ENCODE measurements at places on chromosomes 3 and 15.

DNA sequence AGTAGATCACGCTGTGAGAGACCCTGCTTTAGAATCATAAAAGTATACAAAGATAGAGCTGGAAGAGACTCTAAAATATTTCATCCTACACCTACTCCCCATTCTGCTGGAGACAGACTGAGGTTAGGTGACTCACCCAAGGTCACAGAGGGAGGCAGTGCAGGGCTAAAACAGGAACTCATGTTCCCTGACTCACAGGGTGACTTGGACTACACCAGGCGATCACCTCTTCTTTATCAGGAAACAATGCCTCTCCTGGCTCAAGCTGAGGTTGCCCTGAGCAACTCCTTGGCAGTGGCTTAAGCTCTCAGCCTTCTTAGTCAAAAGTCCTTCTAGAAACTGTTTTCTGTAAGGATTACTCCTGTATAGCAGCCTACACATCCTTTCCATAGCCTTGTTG lies 26.4 kb upstream of the TNFAIP8L3 start:
- no peak for DNase-seq

DNA sequence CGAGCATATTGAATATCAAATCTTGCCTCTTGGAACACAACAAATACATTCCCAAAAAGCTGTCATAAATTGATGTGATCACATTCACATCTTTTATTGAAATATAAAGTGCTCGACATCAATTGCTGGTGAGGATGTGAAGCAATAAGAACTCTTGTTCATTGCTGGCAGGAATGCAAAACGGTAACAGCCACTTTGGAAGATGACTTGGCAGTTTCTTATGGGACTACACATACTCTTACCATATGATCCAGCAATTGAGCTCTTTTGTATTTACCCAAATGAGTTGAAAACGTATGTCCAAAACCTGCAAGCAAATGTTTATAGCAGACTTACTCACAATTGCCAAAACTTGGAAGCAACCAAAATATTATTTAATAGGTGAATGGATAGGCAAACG lies 234.9 kb downstream of the CACNA2D3 start:
- no peak for DNase-seq

- no peak for DNase-seq
Observed at GRCh38 chr15:90046911-90047392, 45.8 kb downstream of the ZNF710 start.

- no peak for DNase-seq
Observed at GRCh38 chr15:74196175-74196574, 6.4 kb downstream of the STRA6 start.

- DNase-seq = no peak
Observed at GRCh38 chr3:188404124-188404523, 250.2 kb downstream of the LPP start.

- DNase-seq = no peak
Observed at GRCh38 chr15:64112904-64113303, 17.1 kb downstream of the SNX1 start.

- DNase-seq = no peak
Observed at GRCh38 chr15:48090115-48090514, 30.7 kb upstream of the SLC24A5 start.

DNA sequence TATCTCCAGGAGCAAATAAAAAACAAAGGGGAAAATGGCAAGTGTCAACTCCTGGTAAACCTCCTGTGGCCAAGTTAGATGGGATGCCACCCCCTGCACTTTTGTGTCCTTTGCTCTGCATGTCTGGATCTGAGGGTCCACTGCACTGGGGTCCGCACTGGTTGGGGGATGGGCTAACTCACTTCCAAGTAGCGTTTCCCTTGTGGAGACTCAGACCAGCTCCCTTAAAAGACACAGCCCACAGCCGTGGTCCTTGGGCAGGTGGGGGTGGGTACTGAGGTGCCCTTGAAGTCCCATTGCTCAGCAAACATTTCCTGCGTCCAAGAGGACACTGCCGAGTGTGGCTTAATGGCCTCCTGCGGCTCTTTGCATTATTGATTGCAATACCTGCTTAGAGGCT lies 188.2 kb downstream of the MEGF11 start:
- no peak for DNase-seq

GRCh38 chr3:156594219-156594683 lies 39.3 kb upstream of the SSR3 start:
- DNase-seq = no peak

DNA sequence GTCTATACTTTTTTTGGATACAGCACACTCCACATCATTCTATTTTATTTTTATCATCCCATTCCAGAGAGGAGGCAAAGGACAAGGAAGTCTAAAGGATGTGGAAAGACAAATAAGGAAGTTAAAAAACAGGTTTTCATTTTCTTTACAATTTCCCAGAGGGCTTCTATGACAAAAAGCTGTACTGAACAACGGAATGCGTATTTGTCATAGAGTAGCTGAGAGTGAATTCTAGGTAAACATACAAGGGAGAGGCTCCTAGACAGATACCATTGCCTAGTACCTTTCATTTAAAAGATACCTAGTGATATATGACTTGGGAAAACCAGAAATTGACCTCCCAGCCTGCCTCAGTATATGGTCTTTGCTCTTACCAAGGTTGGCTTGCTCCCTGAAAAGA lies 341.7 kb downstream of the FHIT start:
- no peak for DNase-seq

DNA sequence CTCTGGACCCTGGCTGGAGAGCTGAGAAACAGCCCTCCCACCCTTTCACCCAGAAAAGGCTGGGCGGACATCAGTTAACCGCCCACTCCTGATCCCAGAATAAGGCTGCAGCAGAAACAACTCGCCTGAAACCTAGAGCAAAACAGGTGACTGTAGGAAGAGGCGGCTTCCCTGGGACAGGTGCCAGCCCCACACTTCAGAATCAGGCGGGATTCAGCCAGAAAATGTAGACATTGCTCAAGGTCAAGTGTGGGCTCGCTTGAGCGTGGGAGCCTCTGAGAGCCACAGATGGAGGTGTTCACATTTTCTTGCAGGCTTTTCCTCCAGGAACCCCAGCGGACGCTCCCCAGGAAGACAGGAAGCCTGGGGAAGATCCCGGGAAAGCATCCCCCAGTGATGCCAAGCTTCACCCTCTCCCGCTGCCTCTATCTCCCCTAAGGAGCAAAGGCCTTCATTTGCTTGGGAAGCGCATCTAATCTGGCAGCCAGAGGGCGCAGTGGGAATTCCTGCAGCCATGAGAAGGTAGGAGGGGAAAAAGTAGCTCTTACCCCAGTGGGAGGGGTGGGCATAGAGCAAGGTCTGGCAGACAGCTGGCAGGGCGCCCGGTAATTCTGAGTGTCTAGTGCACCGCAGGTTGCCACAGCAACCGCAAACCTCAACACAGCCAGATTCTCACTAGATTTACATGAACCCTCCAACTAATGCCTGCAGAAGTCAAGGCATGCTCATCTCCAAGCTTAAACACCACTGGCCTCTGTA lies 77.7 kb downstream of the OCA2 start:
- peak; percentile 91 for DNase-seq

DNA sequence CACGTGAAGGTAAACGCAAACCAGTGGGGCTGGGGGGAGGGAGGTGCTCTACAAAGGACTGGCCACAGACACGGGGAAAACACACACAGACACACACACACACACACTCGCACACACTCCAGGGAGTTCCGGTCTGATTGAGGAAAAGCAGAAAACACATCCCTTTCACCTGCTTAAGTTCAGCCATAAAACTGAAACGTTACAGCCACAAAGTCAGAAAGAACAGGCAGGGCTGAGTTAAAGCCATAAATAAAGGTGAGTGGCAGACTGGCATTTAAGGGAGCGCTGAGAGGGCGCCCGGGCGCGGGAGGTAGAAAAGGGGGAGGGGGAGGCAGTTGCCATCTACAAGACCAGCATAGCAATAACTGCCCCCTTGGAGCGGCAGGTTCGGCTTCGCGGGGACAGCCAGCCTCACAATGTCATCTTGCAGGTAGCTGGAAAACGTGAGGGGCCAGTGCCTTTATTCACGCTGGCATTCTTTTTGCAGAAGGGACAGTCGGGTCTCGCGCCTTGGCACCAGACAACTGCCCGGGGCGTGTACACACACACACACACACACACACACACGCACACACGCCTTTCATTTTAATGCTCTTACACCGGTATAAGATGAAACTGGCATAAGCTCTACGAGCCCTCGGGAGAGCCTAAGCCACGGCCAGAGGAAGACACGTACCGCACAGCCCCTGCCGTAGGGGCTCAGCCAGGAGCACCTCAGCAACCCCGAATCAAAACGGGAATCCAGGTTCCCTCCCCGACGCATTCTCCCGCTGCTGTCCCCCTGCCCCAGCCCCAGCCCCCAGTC lies 866 bp downstream of the TNIK start:
- no peak for DNase-seq

DNA sequence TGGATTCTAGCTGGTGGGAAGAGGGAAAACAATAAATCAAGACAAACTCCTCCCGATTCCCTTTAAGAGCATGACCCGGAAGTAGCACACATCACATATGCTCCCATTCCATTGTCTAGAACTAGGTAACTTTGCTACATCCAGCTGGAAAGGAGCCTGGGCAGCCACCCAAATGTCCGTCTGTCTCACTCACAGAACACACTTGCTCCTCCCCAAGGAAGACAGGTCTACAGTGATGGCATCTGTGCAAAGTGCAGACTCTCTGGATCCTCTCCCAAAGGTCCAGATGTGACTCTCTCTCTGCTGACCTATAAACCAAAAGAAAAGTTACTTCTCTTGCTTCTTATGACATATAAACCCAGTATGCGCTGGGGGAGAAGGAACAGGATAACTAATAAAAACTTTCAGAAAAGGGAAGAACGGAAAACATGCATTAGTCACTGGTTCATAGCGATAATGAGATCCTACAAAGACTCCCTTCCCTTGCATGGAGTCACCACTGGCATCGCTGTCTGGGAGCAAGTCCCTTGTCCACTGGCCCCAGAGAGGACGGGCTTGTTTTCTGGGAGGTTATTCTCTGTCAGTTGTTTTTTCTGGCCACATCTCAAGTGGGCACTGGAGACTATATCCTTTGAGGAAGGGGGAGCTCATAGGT lies 29.8 kb upstream of the EPHB3 start:
- no peak for DNase-seq

- no peak for DNase-seq
Observed at GRCh38 chr15:101209285-101209845, 42.5 kb downstream of the CHSY1 start.

GRCh38 chr3:184604039-184604601 lies 42.5 kb downstream of the EPHB3 start:
- no peak for DNase-seq

DNA sequence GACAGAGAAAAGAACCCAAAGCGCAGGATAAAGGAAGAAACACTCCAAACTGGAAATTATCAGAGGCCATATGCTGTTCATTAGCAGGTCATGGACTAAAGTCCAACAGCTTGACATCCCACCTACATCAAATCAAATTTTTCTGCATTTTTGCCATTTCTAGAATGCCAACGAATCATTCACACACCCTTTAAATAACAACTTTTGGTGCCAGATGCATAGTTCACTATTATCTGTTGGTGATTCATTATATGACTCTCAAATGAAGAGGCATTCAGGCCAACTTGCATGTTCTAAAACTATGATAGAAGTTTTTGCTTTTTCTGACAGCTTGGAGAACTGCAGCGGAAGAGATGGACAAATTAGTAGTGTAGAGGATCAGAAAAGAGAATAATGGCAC lies 529.8 kb upstream of the NAALADL2 start:
- no peak for DNase-seq

DNA sequence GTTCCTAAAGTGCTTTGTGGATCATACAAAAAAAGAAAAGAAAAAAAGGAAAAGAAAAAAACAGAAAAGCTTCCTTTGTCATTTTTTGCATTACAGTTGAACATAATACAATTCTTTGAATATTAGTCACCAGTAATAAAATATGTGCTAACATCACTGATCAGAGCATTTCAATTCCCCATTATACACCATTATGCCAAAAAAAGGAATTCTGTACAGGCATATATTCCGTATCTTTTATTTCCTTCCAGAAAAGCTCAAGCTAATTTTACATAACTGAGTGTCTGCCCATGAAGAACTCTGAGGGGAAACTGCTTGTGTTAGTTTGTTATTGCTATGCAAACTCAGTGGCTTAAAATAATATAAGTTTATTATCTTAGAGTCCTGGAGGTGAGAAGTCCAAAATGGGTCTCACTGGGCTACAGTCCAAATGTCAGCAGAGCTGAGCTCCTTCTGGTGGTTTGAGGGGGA lies 377.9 kb downstream of the GAP43 start:
- no peak for DNase-seq

GRCh38 chr3:49966233-49966942 lies 26.4 kb downstream of the RBM6 start:
- DNase-seq = no peak

DNA sequence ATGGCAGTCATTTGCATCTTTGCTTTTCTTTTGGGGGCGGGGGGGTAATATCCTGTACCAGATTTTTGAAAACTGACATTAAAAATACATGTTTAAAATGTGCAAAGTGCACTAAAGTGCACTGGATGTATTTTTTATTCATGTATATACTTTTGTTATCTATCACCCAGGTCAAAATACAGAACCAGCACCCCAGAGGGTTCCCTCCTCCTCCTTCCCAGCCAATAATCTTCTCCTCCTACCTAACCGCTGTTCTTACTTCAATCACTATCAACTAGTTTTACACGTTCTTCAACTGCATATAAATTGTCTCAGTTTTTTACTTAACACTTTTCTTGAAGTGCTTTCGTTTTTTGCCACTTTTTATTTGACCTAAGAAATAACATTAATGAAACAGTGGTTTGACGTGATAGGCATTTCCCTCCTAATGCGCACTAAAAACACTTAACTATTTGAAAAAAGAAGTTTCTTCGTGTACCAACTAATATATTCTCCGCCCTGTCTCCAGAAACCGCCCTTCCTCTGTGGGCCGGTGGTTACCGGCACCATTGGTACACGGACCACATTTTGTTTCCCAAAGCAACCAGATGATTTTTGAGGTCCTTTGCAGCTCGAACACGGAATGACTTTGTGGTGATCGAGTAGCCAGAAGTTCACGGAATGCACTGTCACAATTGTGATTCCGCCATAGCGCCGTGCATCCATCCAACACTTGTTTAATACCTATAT lies 836 bp upstream of the AKAP13 start:
- no peak for DNase-seq

- no peak for DNase-seq
Observed at GRCh38 chr3:194257916-194258668, 93.0 kb downstream of the CPN2 start.

All from NCI-H1092 (cell line).